ENCODE measurements at places on chromosomes 7 and 10. TPM values are rescaled to one million over a fixed set of nuclear protein-coding genes. Genes with fewer than 3 reads are reported as not detected.

The WDR37 gene
- polyA plus RNA-seq: 6.8 TPM

The RBM33 gene
- 7.8 TPM for polyA plus RNA-seq

The CFAP70 gene
- polyA plus RNA-seq: 6.7 TPM

GRCh38 chr7:128168667-128169210, 72.3 kb upstream of the LEP start:
- DNase-seq: peak; percentile 73

- DNase-seq: no peak
These were observed 7.9 kb downstream of the SH2B2 start for GRCh38 chr7:102294589-102294988.

- DNase-seq: no peak
These were observed 34.9 kb downstream of the ASAH2 start for GRCh38 chr10:50216418-50216817.

DNA sequence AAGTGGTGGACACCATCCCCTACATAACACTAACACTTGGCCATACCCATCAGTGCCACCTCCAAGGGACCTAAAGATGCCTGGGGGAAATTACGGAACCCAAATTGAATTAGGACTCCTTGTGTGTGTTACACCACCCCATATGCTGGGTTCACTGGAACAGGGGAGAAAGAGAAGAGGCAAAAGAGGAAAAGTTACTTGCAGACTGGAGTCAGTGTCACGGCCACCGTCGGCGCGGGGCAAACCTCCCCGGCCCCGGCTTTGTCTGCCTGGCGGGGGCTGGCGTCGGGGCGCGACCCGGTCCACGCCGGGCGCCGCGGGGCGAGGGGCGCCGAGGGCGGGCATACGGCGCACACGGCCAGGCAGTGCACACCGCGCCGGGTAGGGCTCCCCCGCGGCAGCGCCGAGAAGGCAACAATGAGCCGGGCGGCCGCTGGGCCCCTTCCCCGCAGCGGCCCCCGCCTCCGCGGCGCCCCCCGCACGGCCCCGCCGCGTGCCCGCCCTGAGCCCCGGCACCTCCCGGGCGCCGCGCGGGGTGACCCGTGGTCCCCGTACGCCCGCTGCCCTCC, 171.1 kb downstream of the FAM107B start:
- peak; percentile 56 for DNase-seq

GRCh38 chr10:52337225-52337624, 23.1 kb downstream of the DKK1 start:
- no peak for DNase-seq

GRCh38 chr10:132690821-132691610, 94.9 kb downstream of the NKX6-2 start:
- DNase-seq: no peak

DNA sequence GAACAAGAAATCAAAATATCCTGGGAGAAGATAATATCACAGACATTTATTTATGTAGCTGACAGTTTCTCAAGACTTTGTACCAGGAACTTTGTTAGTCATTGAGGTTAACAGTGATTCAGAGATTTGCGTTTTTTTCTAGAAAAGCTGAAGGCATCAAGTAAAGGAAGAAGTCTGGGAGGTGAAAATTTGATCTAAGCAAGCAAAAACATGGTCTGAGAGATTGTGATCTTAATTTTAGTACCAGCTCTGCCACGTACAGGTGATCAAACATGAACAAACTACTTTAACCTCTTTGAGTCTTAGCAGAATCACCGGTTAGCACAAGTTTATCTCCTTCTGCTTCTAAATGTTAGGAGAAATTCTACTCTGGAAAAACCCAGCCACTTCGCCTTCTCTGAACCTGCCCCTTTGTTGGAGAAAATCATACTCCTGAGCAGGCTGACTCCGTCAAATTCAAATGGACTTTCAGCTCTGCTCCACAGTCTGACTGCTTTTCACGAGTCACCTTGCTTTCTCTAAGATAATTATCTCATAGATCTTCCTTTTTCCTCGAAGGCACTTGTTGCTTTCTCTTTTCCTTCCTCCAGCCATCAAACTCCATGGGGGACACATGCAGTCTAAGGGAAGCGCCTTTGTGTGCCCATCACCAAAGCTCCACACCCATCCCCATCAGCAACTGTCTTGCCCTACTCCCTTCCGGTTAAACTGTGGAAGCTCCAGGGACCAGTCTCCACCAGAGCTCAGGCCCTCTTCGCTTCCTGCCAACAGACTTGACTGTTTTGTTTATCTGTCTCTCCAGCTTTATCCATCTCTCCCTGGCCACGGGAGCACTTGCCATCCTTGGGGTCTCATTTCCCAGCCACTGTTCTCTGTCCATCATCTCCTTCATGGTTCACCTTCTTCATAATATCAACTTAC, 86.3 kb downstream of the PRKCQ start:
- no peak for DNase-seq

GRCh38 chr10:50332108-50332842, 81.0 kb upstream of the ASAH2 start:
- DNase-seq: no peak

DNA sequence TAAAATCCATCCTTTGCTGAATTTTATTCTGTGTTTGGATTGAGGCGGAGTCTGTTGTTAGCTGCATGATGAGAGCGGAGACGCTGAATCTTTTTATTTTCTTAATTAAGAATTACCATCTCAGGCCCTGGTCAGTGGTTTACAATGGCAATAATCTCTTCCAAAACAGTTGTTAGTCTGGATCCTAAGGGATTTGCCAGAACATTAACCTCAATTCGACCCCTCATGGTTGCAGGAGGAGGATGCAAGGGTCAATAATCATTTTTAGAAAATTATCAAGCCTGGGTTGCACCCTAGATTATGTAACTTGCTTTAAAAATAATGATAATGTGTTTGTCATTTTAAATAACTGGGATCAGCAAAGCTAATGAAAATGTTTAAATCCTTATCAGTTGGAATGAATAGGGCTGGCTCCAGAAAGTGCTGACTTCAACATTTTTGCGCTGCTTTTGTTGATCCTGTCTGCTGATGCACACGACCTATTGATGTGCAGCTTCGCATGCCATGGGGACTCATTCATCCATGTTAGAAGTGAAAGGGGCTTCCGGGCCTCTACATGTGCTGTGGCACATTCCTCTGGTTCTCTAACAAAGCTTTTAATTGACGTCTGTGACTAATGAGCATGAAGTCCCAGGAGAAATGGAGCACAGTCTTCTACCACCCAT, 80.7 kb upstream of the KIAA1217 start:
- DNase-seq: no peak

DNA sequence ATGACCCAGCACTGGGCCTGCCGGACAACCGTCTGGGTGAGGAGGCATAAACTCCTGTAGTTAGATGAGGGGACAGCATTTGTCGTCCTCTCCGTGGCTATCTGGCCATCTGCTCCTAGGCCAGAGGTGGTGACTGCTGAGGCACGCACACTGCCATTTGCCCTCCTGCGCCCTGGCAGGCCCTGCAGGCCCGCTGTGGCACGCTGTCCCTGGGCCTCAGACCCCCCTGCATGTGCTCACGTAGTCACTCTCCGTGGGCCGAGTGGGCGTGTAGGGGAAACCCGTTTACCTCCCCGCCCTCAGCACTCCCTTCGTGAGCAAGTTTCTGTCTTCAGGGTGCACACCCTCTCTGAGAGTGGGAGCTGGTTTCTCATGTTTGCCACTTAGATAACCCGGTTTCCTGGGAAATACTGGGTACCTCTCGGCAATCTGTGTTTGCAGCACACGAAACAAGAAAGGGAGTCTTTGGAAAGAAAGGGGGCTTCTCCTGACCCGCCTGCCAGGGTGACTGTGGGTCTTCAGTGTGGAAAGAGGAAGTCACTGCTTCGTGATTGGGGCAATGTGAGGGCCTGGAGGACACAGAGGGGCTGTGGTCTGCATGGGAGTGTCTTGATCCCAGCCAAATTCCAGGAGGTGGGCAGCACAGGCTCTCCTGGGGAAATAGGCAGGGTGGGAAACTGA, 10.8 kb downstream of the ADAMTS14 start:
- DNase-seq: no peak

GRCh38 chr7:46484906-46485305, 563.8 kb upstream of the IGFBP3 start:
- no peak for DNase-seq

- DNase-seq: no peak
These were observed 356.8 kb downstream of the GPR158 start for GRCh38 chr10:25531457-25532061.
